Transverse colon (tissue), 4 donors: ENCODE measurements at places on chromosomes 7 and 10. TPM values are rescaled to one million over a fixed set of nuclear protein-coding genes. Genes with fewer than 3 reads are reported as not detected.
A peak's percentile ranks its signal among the peaks of the same experiment; 100 is the strongest.

DNA sequence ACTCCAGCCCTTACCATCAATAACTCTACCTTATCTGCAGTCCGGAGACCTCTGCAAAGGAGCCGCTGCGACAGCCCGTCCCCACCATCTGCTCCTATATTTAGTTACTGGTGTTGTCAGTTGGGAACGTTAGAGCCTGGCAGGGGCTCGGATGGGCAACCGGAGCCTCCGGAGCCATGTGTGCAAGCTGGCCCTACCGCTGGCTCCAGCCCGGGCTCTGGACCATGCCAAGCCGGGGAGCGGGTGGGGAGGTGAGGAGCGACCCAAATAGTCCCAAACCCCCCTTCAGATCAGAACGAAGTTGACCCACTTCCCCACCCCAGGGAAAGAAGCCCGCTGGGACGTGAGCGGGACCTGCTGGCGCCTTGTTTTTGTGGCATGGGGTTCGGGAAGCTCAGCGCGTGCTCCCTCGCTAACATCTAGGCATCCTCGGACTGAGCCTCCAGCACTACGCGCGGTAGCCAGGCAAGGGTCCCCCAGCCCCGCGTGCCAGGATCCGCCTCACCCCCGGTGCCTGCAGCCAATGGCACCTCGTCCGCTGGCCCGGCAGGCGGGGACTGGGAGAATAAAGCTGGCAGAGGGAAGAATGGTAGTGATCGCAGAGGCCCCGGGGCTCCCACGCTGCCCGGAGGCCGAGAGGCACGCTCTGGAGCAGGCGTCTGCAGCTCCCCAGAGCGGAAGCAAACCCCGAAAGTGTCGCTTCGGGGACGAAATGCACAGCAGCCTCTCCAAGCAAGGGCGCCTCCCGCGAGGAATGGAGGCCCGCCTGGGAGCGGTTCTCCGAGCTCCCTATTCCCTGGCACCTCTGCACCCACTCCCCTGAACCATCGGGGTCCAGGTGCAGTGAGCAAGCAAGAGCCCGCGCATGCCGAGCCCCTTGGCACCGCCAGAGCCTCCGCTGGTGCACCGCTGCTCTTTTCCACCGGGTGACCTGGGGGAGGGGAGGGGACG lies 679 bp downstream of the LRRC20 start:
- no peaks in the 10 kb centered on the region for H3K36me3 ChIP-seq
- no peaks in the 10 kb centered on the region for H3K27me3 ChIP-seq
- peak; percentile 35 for DNase-seq
- H3K27ac ChIP-seq: peak overlapping the region; percentile 88
- H3K4me1 ChIP-seq: no peaks in the 10 kb centered on the region
- H3K4me3 ChIP-seq: peak overlapping the region; percentile 68

DNA sequence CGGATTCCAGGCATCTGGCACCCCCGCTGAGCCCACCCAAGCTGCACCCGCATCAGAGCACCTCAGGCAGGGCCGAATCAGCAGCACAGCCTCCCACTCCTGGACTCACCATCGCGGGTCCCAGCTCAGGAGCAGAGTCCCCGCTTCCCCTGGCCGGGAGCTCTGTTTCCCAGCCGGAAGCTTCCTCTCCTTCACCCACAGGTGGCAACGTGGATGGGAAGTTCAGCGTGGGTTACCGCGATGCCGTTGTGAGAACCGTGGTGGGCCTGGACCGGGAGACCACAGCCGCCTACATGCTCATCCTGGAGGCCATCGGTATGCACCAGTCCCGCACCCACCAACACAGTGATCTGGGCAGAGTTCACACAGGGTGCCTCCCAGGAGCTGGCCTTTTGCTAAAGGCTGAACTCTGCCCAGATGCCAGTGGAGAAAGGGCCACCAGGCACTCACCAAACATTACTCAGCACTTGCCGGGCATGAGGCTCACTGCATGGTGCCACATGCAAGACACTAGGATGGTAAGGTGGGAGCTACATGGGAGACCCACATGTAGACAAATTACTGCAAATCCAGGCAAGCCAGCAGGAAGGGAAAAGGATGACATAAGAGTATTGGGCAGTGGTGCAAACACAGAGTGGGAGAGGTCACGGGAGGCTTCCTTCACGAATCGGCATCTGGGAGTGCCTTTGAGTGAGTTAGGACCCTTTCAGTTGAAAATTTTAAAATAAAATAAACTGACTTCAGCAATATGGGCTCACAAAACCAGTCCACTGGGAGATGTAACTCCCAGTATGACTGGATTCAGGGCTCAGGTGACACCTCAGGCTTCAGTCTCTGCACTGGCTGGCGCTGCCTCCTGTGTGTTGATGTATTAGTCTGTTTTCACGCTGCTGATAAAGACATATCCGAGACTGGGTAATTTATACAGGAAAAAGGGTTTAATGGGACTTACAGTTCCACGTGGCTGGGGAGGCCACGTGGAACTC lies 10.4 kb downstream of the C10orf105 start:
- peaks cover 16% of the 10 kb centered on the region for H3K4me1 ChIP-seq
- no peak for DNase-seq

GRCh38 chr7:93242106-93242505 lies 9.9 kb downstream of the VPS50 start:
- no peak for DNase-seq
- no peaks in the 10 kb centered on the region for H3K27me3 ChIP-seq
- H3K4me1 ChIP-seq: no peaks in the 10 kb centered on the region
- no peak overlapping the region for H3K4me3 ChIP-seq

- no peaks in the 10 kb centered on the region for H3K36me3 ChIP-seq
- H3K27me3 ChIP-seq: peaks cover 17% of the 10 kb centered on the region
- no peak for DNase-seq
- H3K27ac ChIP-seq: no peak overlapping the region
- no peaks in the 10 kb centered on the region for H3K4me1 ChIP-seq
- no peak overlapping the region for H3K4me3 ChIP-seq
Observed at GRCh38 chr7:155831807-155832524, 19.7 kb upstream of the SHH start.

DNA sequence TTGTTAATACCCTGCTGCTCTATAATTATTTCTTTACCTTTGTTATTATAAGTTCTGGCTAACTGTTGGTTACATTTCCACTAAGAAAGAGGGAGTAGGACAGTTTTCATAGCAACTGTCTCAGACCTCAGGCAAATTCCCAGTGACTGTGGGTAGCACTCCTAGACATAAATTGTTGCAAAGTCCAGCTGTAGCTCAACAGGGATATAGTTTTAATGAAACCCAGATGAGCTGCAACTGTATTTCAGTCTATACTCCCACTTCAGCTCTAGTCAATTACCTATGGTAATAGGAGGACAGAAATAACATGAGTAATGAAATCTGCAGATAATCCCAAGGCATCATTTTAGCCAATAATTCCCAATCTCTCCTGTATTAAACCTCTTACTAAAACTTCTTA lies 103.0 kb upstream of the SEMA3A start:
- H3K4me3 ChIP-seq: no peak overlapping the region
- no peaks in the 10 kb centered on the region for H3K4me1 ChIP-seq
- no peak overlapping the region for H3K27ac ChIP-seq

- DNase-seq: no peak
- H3K4me1 ChIP-seq: peaks cover 4% of the 10 kb centered on the region
- no peak overlapping the region for H3K4me3 ChIP-seq
- no peaks in the 10 kb centered on the region for H3K27me3 ChIP-seq
- no peak overlapping the region for H3K27ac ChIP-seq
- H3K36me3 ChIP-seq: no peaks in the 10 kb centered on the region
Observed at GRCh38 chr7:721619-722248, 4.8 kb upstream of the DNAAF5 start.

DNA sequence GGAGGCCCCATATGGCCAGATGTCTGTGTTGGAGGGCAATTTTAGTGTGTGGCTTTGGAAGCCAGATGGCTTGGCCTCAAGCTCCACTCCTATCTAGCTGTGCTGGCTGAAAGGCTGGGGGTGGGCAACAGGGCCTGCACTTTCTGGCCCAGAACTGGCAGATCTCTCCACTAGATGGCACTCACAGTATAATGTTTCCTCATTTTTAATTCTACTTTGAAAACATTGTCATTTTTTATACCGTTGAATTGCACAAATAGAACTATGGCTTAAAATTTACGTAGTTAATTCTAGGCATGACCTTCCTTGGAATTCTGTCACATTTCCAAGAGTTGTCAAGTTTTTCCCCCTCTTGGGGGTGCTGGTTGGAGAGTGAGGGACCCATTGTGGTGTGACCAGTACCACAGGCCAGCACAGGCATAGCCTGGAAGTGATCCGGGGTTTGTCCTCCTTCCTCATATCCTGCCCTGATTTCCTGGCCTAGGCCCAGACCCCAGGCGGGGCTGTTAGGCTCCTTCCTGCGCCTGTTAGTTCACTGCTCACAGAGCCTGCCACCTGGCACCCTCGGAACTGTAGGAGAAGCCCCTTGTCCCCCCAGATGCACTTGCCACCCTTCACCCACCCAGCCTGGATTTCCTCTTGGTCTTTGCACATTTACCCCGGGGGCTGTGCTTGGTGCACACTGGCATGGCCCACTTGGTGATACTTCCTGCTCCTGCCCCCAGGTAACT lies 52.8 kb downstream of the ARHGAP22 start:
- H3K36me3 ChIP-seq: no peaks in the 10 kb centered on the region
- DNase-seq: no peak
- no peaks in the 10 kb centered on the region for H3K4me1 ChIP-seq
- no peak overlapping the region for H3K4me3 ChIP-seq
- H3K27ac ChIP-seq: no peak overlapping the region

NOS3 gene
- 34.2 TPM for total RNA-seq

DNA sequence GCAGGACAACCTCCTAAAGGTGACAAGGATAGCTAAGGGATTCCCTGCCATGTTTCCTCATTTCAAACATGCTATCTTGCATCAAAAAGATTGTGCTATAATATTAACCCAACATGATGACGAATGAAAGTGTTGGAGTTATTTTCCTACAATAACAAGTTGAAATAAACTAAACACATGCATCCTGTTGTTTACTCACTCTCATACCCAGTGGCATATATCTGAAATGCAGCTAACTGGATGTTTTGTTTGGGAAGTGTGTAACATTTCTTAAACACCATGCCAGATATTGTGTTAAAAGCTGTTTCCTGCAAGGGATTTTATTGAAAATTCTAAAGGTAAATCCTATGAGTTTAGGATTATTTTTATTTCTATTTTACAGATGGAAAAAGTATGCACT lies 139.6 kb downstream of the TFPI2 start:
- H3K27ac ChIP-seq: no peak overlapping the region
- H3K4me1 ChIP-seq: no peaks in the 10 kb centered on the region
- no peak overlapping the region for H3K4me3 ChIP-seq
- no peaks in the 10 kb centered on the region for H3K27me3 ChIP-seq
- DNase-seq: no peak

- no peaks in the 10 kb centered on the region for H3K36me3 ChIP-seq
- peak overlapping the region; percentile 63 for H3K27ac ChIP-seq
- H3K27me3 ChIP-seq: no peaks in the 10 kb centered on the region
- H3K4me3 ChIP-seq: no peak overlapping the region
Observed at GRCh38 chr7:44754802-44755697, 6.4 kb downstream of the ZMIZ2 start.

DNAJC12 gene
- total RNA-seq: 6.5 TPM

DNA sequence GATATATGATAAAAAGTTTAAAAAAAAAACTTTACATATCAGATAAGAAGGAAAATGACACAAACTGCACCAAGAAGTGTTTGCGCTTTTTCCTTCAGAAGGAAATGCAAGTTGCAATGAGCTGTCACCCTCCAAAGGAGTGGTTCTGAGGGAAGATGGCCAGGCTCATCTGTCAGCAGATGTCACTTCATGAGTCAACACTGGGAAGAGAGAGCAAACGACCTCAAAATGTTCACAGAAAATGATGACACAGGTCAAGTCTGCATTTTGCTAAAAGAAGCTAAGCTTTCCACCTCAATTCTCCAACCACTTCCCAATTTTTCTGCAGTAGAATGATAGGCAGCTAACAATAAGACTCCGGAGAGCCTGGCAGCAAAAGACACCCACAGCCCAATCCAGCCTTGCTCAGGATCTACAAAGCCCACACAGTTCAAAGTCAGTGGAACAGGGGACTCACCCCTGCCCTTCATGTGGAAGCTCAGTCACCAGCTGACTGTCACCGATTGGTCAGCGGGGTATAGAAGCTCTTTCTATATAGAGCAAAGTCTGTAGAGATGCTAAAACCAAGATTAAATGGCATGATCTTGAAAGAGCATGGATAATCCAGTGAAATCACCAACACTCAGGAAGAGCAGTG lies 155.1 kb upstream of the NEBL start:
- no peaks in the 10 kb centered on the region for H3K27me3 ChIP-seq
- no peak overlapping the region for H3K27ac ChIP-seq
- no peaks in the 10 kb centered on the region for H3K4me1 ChIP-seq
- DNase-seq: no peak

- peak within 1 kb of the TSS; percentile 65 for H3K4me3 ChIP-seq
Observed at GRCh38 chr10:4825868-4826791, at the start of gene AKR1E2. AKR1E2 (plus strand) TSS chr10:4826207; CDS start chr10:4826325, 118 bp downstream.

CLCN1 gene
- not detected for total RNA-seq

PIK3AP1 gene
- total RNA-seq: 21.3 TPM

GRCh38 chr10:103281753-103282152 lies 4.8 kb downstream of the INA start:
- H3K4me1 ChIP-seq: no peaks in the 10 kb centered on the region
- no peaks in the 10 kb centered on the region for H3K36me3 ChIP-seq
- peaks cover 91% of the 10 kb centered on the region for H3K27me3 ChIP-seq
- H3K27ac ChIP-seq: no peak overlapping the region

COL26A1 gene
- total RNA-seq: not detected

DNA sequence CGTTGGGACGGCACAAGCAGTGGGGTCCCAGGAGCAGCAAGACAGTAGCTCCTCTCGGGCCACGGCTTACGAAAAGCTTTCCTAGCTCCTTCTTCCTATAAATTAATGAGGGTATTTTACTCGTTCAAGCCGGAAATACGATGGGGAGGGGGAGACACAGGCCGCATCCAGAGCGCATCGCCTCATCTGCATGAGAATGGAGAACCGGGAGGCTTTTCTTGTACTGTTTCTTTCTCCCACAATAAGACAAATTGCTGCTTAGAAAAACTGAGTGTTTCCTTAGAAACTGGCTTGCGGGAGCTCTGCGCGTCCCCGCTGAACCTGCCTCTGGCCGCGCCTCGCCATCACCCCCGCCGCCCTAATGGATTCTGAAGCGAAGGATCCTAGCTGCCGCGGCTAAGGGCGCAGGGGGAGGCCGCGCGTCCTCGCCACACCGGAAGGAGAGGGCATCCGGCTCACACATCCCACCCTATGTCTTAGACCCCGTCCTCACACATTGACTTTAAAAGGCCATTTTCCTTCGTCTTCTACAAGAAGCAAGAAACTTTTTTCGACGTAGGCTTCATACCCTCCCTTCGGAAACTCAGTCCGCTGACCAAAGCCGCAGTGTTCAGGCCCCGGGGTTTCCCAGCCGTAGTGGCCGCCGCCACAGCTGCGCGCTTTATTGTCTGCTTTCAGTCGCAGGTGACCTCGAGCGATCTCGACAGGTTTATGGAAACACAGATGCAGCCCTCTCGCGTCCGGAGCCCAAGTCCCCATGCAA lies 8.8 kb downstream of the NXPH1 start:
- DNase-seq: no peak
- H3K36me3 ChIP-seq: no peaks in the 10 kb centered on the region
- H3K4me3 ChIP-seq: no peak overlapping the region
- H3K27me3 ChIP-seq: peaks cover 88% of the 10 kb centered on the region

GRCh38 chr7:13159467-13160184 lies 472.2 kb downstream of the ARL4A start:
- H3K36me3 ChIP-seq: no peaks in the 10 kb centered on the region
- H3K4me3 ChIP-seq: no peak overlapping the region
- H3K4me1 ChIP-seq: no peaks in the 10 kb centered on the region
- no peak overlapping the region for H3K27ac ChIP-seq
- no peaks in the 10 kb centered on the region for H3K27me3 ChIP-seq

- DNase-seq: no peak
- H3K27me3 ChIP-seq: no peaks in the 10 kb centered on the region
- H3K4me3 ChIP-seq: no peak overlapping the region
- no peak overlapping the region for H3K27ac ChIP-seq
Observed at GRCh38 chr10:90432866-90433265, 425.0 kb downstream of the HTR7 start.

- peaks cover 47% of the 10 kb centered on the region for H3K4me1 ChIP-seq
Observed at GRCh38 chr10:79393924-79394610, 46.8 kb downstream of the PPIF start.

PSPH gene
- 9.0 TPM for total RNA-seq
